ENCODE measurements at places on chromosomes 3 and 15.
A peak's percentile ranks its signal among the peaks of the same experiment; 100 is the strongest.

DNA sequence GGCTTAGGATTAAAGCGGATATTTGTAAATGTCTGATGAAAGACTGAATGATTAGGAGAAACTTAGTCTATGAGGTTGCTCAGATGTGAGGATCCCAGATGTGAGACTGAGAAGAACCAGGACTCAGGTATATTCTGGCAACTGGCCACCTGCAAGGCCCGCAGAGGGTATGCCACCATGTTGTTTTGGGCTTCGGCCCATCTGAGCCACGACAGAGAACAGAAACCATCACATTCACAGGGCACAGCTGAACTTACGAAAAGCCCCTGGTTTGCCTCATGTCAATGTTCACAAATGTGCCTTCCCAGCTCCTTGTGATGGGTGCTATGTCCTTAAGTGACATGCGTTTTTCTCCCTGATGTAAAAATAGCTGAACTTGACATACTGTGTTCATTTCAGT is 412.5 kb upstream of the RORA start:
- peaks cover 22% of the 10 kb centered on the region for H3K4me1 ChIP-seq
- no peak overlapping the region for H3K4me3 ChIP-seq
- H3K27me3 ChIP-seq = no peaks in the 10 kb centered on the region
- H3K27ac ChIP-seq = no peak overlapping the region
- no peak for DNase-seq

DNA sequence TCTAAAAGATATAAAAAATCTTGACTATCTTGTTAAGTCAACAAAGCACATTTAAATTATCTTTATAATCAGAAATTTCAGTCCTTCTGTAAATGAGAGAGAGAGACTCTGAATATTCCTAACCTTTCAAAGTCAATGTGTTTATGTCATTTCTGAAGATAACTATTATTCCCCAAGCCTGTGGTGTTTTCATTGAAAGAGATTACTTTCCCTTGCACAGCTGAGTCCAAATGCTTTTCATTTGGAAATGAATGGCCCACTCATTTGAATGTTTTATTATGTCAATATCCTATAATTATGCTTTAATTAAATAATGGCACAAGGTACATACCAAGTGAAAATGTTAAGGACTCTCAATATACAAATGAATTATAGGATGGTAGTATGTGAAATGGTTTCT is 680.0 kb upstream of the DPPA4 start:
- no peaks in the 10 kb centered on the region for H3K4me1 ChIP-seq
- no peak overlapping the region for H3K27ac ChIP-seq
- DNase-seq = no peak
- no peaks in the 10 kb centered on the region for H3K27me3 ChIP-seq

DNA sequence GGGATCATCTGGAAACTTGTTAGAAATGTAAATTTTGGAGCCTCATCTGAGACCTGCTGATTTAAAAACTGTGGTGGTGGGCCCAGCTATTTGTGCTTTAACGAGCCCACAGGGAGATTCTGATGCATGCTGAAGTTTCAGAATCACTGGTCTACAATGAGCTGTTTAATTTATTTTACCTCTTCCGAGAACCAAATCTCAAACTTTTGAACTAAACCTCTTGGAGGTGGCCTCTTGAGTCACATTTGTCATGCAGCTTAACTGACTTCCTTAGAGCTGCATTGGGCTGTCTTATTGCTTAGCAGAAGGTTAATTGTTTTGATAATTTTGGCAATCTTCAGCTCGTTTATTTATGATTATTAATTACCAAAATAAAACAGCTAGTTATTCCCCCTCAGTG is 112.1 kb upstream of the NPHP3 start:
- no peaks in the 10 kb centered on the region for H3K4me1 ChIP-seq
- H3K4me3 ChIP-seq = no peak overlapping the region
- H3K36me3 ChIP-seq = no peaks in the 10 kb centered on the region
- H3K27ac ChIP-seq = no peak overlapping the region
- H3K27me3 ChIP-seq = peaks cover 10% of the 10 kb centered on the region

GRCh38 chr3:29410660-29411405 is 130.0 kb downstream of the RBMS3 start:
- H3K4me1 ChIP-seq = peaks cover 59% of the 10 kb centered on the region
- H3K27ac ChIP-seq = peak overlapping the region; percentile 32
- H3K27me3 ChIP-seq = no peaks in the 10 kb centered on the region
- no peaks in the 10 kb centered on the region for H3K36me3 ChIP-seq
- no peak for DNase-seq

GRCh38 chr15:59169251-59169708 is 37.4 kb upstream of the LDHAL6B start:
- H3K4me1 ChIP-seq = peaks cover 61% of the 10 kb centered on the region
- H3K36me3 ChIP-seq = peaks cover 52% of the 10 kb centered on the region
- no peak for DNase-seq
- H3K27ac ChIP-seq = peak overlapping the region; percentile 95
- no peaks in the 10 kb centered on the region for H3K27me3 ChIP-seq
- peak overlapping the region; percentile 26 for H3K4me3 ChIP-seq

DNA sequence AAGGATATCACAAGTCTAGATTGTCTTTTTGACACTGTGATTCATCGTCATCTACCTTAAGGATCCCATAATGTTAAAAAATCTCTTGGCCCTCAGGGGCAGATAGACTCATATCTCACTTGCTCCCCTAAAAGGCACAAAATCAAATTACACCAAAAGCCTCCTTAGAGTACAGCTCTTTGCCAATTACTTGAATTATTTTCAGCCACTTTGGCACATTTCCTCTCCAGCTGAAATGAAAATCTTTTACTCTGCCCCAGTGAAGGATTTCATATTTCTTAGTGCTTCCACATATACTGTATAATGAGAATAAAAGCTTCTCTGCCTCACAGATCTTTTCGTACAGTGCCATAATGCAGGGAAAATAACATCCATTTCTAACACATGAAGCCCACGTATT is 190.7 kb upstream of the GBE1 start:
- no peak overlapping the region for H3K4me3 ChIP-seq
- no peak for DNase-seq
- no peak overlapping the region for H3K27ac ChIP-seq
- no peaks in the 10 kb centered on the region for H3K27me3 ChIP-seq

GRCh38 chr3:154060238-154061000 is 60.8 kb upstream of the ARHGEF26 start:
- H3K36me3 ChIP-seq = no peaks in the 10 kb centered on the region
- H3K27me3 ChIP-seq = no peaks in the 10 kb centered on the region
- no peak for DNase-seq
- H3K4me3 ChIP-seq = no peak overlapping the region
- H3K4me1 ChIP-seq = peaks cover 19% of the 10 kb centered on the region

DNA sequence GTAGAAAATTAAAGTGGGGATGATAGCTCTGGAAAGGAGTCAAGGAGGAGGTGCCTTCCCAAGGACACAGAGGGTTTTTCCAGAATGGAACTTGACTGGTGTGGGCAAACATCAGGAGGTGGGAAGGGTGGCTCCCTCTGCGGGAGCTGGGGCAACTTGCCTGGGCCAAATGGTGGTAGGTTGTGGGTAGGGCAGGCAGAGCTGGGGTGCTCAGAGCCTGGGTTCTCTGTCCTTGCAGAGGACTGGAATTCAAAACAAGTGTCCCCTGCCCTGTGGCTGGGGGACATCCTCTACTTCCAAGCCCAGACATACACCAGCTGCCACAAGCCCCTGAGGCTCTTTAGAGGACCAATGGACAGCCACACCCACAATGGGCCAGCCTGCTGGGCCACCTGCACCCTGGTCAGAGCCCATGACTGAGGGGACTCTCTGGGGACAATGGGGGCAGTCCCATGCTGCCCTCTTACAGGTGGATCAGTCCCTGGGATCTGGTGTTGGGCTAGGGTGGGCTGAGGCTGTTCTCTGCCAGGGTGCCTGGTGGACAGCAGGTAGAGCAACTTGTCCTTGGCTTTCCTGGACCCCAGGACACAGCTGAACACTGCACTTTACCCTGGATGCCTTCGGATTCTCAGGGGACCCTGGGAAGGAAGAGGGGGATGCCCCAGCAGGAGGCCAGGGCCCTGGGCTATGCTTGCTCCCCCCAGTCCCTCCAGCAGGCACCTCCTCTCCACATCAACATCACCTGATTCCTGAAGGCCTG is 38.6 kb upstream of the CSPG4 start:
- H3K27me3 ChIP-seq = peaks cover 7% of the 10 kb centered on the region
- H3K4me1 ChIP-seq = peaks cover 9% of the 10 kb centered on the region
- H3K4me3 ChIP-seq = no peak overlapping the region
- H3K27ac ChIP-seq = no peak overlapping the region
- DNase-seq = no peak

GRCh38 chr3:25831578-25831977 is 41.7 kb downstream of the OXSM start:
- no peak for DNase-seq
- H3K27me3 ChIP-seq = no peaks in the 10 kb centered on the region
- H3K27ac ChIP-seq = no peak overlapping the region
- no peaks in the 10 kb centered on the region for H3K4me1 ChIP-seq
- H3K4me3 ChIP-seq = no peak overlapping the region

DNA sequence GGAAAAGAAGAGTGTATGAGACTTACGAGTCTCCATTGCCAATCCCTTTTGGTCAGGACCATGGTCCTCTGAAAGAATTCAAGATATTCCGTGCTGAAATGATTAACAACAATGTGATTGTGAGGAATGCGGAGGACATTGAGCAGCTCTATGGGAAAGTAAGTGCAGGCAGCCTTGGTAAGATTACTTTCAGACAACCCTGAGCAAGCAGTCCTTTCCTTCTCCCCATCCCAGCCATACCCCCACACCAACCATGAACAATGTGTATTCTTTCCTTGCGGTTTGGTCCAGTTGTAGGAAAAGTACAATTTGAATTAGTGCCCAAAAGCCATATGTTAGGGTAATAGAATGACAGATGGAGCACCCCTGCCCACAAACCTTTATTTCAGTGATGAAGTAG is 5.6 kb downstream of the TSEN2 start:
- peaks cover 47% of the 10 kb centered on the region for H3K4me1 ChIP-seq
- no peak for DNase-seq
- H3K36me3 ChIP-seq = peaks cover 37% of the 10 kb centered on the region
- no peak overlapping the region for H3K4me3 ChIP-seq
- peak overlapping the region; percentile 35 for H3K27ac ChIP-seq

DNA sequence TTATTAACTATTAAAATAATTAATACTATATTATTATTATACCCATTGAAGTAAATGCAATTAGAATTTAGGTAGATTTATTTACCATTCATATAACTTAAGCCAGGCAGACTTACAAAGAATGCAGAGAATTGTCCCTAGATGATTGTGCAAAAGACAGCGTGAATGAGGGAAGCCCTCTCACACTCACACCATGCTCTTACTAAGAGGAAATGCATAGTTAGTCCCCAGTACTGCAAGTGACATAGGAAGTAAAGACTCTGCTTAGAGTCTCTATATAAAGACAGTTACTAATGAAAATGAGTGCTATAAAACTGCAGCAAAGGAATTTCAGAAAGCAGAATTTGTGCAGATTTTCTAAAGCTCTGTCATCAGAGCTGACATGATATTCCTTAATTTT is 270.4 kb downstream of the ZBBX start:
- DNase-seq = no peak
- no peak overlapping the region for H3K4me3 ChIP-seq
- peaks cover 27% of the 10 kb centered on the region for H3K4me1 ChIP-seq
